Brain microvascular endothelial cell (primary cell): ENCODE measurements at places on chromosomes 11 and 22.

- no peak for DNase-seq
These were observed 11.1 kb downstream of the YAP1 start for GRCh38 chr11:102121329-102121728.

GRCh38 chr11:4167758-4168157 is 73.2 kb downstream of the RRM1 start:
- DNase-seq: no peak

DNA sequence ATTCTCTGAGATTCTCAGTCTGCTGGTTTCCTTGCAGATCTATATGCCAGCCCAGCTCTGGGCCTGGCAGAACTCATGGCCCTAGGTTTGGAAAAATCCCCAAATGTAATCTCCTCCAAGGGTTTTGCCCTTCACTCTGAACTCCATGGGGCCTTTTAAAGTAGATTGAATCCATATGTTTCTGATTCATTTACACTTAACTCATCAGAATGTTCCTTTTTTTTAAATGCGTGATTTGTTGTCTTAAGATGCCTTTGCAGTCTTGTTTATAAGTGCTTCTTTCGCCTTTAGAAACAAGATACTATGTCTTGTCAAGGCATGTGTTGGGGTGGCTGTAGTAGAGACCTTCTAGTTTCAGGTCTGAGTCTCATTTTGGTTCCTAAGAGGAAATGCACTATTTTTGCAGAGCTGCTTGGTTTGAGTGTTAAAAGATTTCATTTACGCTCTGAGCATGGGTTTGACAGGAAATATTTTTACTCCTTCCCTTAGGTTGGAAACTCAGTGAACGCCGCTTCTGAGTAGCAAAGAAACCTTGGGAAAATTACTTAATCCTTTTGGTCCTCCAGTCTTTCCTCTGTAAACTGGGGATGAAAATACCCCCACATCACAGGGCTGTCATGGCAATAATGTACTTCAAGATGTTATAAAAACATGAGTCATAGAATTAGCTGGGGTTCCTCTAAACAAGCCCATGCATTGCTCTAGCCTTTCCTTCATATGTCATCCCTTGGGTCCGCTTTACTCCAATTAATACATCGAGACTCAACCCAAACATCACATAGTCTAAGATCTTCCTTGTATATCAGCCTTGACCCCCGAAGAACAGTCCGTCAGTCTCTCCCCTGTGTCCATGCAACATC is 83.5 kb downstream of the SNX19 start:
- peak; percentile 43 for DNase-seq

DNA sequence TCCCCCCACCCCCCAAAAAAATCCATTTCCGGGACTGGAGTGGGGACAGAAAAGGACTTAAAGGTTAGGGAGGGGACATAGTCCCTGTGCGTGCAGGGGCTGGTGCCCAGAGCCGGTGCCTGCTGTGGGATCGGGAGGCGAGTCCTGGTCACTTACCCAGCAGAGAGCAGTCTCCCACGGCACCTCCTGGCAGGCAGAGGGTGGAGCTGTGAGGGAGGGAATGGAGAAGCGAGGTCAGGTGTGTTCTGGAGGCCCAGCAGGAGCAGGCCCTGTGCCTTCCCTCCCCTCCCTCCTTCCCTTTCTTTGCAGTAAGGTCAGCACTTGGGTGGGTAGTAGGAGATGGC is 28.4 kb downstream of the SHANK3 start:
- no peak for DNase-seq

GRCh38 chr11:70313945-70314344 is 43.5 kb downstream of the PPFIA1 start:
- no peak for DNase-seq

DNA sequence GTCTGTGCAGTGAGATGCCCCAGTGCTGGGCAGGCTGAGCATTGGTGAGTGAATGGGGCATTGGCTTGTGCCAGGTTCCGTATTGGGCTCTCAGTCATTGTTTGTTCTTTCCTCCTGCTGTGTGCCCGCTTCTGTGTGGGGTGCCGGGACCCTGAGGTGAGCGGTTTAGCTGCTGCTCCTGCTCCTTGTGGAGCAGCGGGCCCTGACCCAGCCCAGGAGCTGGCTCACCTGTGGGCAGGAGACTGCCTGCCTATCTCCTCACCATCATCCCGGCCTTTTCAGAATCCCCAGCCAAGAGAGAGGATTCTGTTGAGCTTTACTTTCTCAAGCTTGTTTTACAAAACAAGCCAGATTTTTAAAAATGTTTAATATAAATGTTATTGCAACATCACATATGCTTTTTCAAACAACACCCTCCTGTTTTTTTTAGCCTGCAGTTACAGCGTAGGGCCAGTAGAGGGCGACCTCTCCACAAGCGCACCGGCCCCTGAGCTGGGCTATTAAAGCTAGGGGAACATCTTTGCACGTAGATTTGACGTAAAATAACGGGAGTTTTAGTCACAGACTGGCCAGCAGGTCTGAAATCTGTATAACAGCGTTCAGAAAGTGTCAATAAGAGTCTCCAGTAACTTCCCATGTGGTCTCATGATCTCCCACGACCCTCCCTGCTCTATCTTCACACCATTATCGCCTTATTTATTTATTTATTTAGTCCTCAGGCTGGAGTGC is 25.1 kb upstream of the RELT start:
- DNase-seq: peak; percentile 61

DNA sequence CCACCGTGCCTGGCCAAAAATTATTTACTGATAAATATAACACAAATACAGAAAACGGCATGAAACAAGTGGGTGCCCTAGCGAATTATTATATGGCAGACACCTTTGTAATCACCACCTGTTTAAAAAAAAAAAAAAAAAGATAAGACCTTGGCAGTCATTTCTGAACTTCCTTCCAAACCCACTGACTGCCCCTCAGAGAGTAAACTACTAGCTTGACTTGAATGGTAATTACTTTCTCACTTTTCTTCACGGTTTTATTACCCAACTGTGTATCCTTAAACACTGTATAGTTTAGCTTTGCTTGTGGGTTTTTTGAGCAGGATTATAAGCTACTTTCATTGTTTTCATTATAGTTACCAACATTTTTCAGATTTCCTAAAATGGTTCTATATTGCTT is 23.7 kb downstream of the SFI1 start:
- no peak for DNase-seq

DNA sequence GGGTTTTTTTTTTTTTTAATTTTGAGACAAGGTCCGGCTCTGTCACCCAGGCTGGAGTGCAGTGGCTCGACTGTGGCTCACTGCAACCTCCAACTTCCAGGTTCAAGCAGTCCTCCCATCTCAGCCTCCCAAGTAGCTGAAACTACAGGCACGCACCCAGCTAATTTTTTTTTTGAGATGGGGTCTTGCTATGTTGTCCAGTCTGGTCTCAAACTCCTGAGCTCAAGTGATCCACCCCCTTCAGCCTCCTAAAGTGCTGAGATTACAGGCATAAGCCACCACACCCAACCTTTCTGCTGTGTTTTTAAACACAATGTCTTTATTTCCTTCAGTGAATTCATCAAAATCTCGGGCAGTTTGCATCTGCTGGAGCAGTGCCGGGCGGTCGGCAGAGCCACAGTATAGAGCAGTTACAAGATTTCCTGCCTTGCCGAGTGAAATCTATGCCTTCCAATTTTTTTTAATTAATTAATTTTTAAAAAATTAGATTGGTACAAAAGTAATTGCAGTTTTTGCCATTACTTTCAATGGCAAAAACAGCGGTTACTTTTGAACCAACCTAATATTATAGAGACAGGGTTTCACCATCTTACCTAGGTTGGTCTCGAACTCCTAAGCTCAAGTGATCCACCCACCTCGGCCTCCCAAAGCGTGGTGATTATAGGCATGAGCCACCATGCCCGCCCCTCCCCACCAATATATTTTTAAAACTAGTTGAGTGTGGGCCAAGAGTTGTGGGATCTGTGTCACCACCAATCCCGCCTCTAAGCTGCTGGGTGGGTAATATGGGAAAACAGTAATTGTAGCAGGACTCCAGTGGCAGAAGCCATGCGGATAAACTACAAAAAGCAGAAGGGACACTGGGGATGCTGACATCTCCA is 2.7 kb upstream of the ACY3 start:
- no peak for DNase-seq

DNA sequence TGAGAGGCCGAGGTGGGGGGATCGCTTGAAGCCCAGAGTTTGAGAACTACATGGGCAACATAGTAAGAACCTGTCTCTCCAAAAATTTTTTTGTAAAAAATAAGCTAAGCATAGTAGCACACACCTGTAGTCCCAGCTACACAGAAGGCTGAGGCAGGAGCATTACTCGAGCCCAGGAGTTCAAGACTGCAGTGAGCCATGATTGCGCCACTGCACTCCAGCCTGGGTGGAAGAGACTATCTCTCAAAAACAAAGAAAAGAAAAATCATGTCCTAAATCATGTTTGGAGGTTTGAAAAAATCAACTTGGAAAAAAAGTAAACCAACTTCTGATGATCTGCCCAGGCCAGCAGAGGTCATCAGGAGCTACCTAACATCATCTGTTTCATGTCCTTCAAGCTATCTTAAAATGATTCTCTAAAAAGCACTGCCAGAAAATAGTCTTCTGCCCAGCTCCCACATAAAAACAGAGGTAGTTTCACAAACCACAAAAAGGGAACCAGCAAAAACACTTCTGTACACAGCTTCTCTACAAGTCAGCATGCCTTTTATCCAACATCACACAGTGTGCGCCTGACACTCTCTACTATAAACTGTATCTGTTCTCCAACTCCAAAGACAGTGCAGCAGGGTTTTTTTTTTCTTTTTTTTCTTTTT is 165.0 kb downstream of the SOX6 start:
- DNase-seq: no peak

DNA sequence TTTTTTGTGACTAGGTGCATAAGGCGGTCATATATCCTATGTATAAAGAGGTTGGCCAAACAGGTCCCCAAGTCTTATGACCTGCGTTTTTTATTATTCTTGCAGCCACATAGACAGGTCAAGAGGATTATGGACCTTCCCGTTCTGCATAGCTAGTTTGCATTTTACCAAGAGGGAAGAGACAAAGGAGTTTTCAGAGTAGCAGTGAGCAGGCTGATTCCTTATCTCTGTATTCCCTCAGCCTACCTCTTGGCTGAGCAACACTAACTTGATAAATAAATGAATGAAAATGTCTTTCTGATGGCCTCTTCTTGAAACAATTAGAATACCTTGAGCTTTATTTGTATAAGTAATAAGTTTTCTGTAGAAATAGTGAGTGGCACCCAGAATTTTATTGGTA is 180.5 kb downstream of the WNT11 start:
- no peak for DNase-seq

DNA sequence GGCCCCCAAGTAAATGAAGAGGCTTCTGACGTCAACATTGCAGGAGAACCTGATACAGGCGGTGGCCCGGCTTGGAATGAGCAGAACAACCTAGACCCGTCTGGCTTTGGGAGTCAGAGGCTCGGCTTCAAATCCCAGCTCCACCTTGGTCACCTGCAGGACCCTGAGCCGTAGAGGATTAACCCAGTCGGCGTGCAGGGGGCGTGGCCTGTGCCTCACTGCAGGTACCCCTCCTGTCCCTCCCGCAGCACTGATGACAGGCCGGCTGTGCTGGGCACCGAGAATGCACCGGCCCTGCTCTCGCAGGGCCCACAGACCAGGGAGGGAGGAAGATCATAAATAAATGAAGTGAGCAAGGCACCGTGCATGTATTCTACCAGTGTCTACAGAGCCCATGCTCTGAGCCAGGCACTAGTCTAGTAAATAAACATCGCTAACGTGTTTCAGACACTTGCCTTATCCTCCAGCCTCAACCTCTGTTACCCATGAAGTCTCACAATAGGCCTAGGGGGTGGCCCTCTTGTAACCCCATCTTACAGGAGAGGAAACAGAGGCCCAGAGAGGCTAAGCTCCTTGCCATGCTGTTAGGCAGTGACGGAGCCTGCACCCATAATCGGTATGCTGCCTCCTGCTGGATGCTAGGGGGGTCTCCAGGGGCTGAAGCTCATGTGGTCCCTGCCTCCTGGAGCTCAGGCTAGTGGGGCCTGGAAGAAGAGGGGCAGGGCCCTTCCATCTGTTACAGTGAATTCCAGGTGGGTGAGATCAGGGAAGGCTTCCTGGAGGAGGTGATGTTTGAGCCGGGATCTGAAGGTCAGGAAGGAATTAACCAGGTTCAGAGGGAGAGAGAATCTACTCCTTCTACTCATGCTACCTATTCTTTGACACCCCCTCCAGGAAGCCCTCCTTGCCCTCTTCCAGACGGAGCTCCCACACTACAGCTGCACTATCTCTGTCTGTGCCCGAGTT is 53.4 kb downstream of the RTL6 start:
- DNase-seq: no peak

- no peak for DNase-seq
These were observed 2.3 kb downstream of the PRR33 start for GRCh38 chr11:1889224-1889930.

- no peak for DNase-seq
These were observed 17.3 kb upstream of the RFPL3 start for GRCh38 chr22:32340411-32340810.

- DNase-seq: no peak
These were observed 9.5 kb downstream of the STK33 start for GRCh38 chr11:8584511-8584910.
